ENCODE measurements at places on chromosomes 2 and 18.

- no peak for DNase-seq
Measured at GRCh38 chr2:240452462-240453256, 17.2 kb downstream of the GPC1 start.

DNA sequence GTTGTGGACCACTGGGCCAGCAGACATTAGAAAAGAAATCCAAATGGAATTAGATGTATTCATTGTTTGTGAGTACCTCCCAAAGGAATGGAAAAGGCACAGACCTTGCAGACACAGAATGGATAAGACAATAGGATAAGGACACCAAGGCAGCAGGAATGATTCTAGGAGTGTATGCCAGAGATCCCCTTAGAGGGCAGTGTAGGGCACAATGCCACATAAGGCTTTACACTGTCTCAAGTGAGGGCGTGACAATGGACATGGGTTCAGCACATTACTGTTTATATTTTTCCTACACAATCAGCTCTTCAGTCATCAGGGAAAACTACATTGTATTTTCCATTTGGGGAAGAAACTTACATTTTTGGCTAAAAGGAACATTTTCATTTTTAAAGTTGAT is 250.9 kb downstream of the PTH2R start:
- DNase-seq: no peak

- no peak for DNase-seq
Measured at GRCh38 chr2:152432206-152432653, 97.3 kb downstream of the FMNL2 start.

- DNase-seq: no peak
Measured at GRCh38 chr2:232374356-232374755, 4.2 kb upstream of the ALPP start.

DNA sequence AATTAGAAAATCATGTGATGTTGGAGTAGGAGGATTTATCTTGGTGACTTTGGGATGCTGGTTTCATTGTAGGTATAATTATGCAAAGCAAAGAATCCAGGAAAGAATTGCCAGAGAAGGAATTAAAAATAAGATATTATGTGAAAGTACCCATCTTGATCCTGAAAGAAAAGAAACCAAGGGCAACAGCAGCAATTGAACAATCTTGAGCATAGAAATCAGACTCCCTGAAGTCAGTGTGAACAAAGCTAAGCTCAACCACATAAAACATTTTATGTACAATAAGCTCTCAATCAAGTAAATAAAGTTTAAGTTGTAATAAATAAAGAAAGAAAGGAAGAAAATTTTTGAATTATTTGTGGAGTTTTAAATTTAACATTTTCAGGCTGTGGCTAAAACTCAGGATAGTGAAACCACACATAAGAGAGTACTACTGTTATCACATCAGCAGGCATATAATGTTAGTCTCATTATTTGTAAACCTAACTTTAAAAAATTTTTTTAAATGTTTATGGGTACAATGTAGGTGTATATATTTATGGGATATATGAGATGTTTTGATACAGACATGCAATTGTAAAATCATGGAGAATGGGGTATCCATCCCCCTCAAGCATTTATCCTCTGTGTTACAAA is 32.8 kb upstream of the GPR55 start:
- DNase-seq: no peak

- no peak for DNase-seq
Measured at GRCh38 chr2:145897151-145897550, 1377.2 kb upstream of the ZEB2 start.

GRCh38 chr18:68667121-68667520 is 47.8 kb downstream of the TMX3 start:
- no peak for DNase-seq

- no peak for DNase-seq
Measured at GRCh38 chr2:60271131-60271530, 282.3 kb downstream of the BCL11A start.

DNA sequence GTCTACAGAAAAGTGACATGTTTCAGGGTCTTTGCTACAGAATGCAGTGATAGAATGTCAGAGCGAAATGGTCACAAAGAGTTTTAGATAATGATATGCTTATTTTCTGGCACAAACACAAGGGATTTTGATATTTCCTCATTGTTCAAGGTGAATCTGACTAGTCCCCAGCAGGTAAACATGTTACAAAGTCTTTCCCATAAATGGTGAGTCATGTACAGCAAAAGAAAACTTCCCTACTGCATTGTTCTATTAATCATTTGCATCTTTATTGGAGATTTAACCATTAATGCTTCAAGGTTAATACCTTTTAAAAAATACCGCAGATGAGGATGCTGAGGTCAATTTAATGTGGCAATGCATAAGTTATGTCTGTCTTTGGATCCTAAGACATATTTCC is 19.1 kb upstream of the TRIB2 start:
- no peak for DNase-seq

- no peak for DNase-seq
Measured at GRCh38 chr2:120992791-120993555, 257.3 kb downstream of the GLI2 start.

GRCh38 chr18:27423581-27423980 is 238.5 kb upstream of the CHST9 start:
- no peak for DNase-seq

GRCh38 chr2:145677371-145677770 is 1157.5 kb upstream of the ZEB2 start:
- no peak for DNase-seq
